Stimulated activated CD8-positive, alpha-beta memory T cell treated with anti-CD3 and anti-CD28 coated beads, Interleukin-15, amount 100 ng/mL, for 48 hours (primary cell): ENCODE measurements at places on chromosomes 5 and 9.
A peak's percentile ranks its signal among the peaks of the same experiment; 100 is the strongest.

GRCh38 chr9:98085944-98086343, 29.4 kb downstream of the NANS start:
- DNase-seq = no peak

GRCh38 chr9:88534456-88535225, at the start of gene NXNL2:
NXNL2 (plus strand) TSS chr9:88535178; CDS start chr9:88535435, 257 bp downstream.
- DNase-seq = no peak

GRCh38 chr5:101539315-101539714, 636.2 kb upstream of the ST8SIA4 start:
- DNase-seq = no peak

DNA sequence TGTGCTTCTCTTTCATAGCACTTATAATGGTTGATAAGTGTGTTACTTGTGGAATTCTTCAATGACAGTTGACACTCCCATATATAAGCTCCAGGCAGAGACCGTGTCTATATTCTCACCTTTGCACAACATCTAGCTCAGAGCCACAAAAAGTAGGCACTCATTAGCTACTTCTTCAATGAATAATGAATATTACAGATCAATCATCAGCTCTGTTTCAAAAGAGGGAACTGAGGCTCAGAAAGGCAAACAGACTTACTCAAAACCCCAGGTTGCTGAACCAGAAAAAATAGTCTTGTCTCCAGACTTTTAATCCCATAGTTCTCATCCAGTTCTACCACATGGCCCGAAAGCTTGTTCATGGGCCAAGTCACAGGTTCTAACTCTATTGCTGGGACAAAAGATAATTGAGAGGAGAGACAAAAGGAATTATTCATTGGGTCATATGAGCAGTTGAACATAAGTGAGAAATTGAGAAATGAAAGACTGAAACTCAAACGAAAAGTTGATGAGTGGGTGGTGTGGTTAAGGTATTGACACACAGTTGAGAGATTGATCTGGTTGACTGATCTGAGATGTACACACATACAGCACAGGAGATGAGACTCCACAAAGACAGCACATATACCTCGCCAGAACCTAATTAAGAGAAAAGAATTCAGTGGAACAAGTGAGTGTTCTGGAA, 381.6 kb downstream of the EFNA5 start:
- DNase-seq = no peak

- DNase-seq = no peak
Observed at GRCh38 chr5:91797576-91797975, 414.5 kb upstream of the ARRDC3 start.

DNA sequence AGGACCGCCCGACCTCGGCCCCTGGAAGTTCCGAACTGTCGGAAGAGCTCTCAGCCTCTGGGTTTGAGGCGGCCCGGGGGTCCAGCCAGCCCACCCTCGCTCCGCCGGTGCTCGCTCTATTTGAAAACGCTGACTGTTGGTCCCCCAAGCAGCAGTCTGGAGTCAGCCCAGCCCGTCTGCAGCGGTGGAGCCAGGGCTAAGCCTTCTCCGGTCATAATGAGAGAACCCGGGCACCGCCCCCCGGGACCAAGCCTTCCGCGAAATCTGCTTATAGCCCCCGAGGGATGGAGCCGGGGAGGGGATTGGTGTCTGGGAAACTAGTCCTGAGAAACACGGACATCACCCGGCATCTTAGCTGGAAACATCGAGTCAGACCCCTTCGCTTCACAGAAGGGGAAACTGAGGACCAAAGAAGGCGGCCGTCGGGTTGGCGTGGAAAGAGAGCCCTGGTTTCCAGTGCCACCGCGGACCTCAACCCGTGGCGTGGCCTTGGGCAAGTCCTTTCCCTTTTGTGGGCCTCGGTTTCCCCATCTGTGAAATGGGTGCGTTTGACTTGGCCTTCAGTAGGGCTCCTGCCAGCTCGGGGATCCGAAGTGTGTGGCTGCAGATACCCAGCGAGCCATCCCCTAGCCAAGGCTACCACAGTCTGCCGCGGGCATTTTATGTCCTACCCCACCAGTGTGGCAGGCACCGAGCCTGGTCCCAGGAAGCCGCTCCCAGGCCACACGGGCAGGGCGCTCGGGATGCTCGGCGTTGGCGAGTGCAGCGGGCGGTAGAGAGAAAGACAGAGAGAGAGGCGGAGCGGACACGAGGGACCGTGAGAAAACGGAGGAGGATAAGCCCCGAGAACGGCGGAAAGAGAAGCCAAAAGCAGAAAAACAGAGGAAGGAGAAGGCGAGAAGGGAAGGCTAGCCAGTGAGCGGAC, 857 bp downstream of the ADAM19 start:
- no peak for DNase-seq

- no peak for DNase-seq
Observed at GRCh38 chr9:35760651-35761050, 6.6 kb upstream of the MSMP start.

GRCh38 chr5:108036482-108036881, 345.4 kb downstream of the FBXL17 start:
- no peak for DNase-seq

- peak; percentile 42 for DNase-seq
Observed at GRCh38 chr5:177071666-177072385, 14.9 kb upstream of the FGFR4 start.

DNA sequence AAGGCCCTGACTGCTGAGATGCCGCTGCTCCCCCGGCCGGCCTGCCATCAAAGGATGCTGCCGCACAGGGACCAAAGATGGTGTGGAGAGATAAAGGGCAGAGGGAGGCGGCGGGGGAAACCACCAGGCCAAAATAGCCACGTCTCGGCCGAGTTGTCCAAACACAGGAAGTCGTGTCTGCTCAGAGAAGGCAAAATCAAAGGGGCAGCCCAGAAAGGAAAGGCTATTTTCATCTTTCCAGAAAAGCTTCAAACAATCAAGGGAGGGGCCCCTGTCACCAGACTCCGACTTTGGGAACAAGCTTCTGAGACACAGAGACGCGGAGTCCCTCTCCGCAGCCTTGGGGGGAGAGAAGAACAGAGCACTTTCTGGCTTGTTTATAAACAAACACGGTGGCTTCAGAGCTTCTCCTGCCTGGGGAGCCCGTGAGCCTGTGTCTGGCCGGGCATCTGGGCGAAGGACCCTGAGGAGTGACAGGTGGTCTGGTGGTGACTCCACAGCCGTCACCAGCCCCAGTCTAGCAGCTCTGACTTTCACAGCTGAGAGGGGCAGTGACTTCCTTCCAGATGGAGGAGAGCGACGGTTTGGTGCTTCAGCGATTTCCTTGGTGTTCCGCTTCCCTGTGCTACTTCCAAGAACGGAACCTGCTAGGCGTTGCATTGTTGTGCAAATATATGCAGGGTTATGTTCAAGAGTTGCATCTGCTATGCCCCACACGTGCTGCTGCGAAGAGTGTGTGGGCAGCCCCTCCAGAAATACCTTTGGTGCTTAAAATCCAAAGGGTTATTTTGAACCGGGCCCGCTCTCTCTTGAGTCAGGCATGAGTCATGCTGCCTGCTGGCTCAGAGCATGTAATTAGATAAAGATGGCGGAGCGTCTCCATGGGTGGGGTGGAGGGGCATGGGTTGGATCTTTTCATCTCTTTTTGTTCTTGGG, 24.0 kb downstream of the ADAMTSL2 start:
- peak; percentile 21 for DNase-seq
